ENCODE measurements at places on chromosomes 2 and 18.

GRCh38 chr18:37176621-37176934, 347.7 kb downstream of the KIAA1328 start:
- DNase-seq, result no peak

- no peak for DNase-seq
Measured at GRCh38 chr2:3126911-3127621, 250.6 kb downstream of the EIPR1 start.

GRCh38 chr2:156892467-156893281, 364.8 kb upstream of the GALNT5 start:
- no peak for DNase-seq

DNA sequence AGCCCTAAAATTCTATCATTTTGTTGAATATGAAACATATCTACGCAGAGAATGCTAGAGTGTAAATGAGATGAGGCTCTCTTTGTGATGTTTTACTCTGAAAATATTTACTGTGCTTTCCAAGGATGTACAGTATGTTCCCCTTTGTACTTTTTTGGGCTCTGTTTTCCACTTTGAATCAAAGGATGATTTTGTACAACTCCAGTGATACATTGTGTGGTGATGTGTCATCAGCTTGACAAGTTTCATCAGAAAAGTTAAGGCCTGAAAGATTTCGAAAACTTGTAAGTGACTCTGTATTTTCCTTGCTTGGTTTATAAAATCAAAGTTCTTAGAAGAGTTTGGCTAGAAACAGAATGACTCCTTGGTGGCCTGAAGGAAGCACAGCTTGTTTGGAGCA, 206.3 kb downstream of the LTBP1 start:
- no peak for DNase-seq

All from stimulated activated CD4-positive, alpha-beta T cell treated with anti-CD3 and anti-CD28 coated beads, TNF-alpha, amount 100 ng/mL, for 48 hours (primary cell).